ENCODE measurements at places on chromosomes 2 and 18.
A peak's percentile ranks its signal among the peaks of the same experiment; 100 is the strongest.

DNA sequence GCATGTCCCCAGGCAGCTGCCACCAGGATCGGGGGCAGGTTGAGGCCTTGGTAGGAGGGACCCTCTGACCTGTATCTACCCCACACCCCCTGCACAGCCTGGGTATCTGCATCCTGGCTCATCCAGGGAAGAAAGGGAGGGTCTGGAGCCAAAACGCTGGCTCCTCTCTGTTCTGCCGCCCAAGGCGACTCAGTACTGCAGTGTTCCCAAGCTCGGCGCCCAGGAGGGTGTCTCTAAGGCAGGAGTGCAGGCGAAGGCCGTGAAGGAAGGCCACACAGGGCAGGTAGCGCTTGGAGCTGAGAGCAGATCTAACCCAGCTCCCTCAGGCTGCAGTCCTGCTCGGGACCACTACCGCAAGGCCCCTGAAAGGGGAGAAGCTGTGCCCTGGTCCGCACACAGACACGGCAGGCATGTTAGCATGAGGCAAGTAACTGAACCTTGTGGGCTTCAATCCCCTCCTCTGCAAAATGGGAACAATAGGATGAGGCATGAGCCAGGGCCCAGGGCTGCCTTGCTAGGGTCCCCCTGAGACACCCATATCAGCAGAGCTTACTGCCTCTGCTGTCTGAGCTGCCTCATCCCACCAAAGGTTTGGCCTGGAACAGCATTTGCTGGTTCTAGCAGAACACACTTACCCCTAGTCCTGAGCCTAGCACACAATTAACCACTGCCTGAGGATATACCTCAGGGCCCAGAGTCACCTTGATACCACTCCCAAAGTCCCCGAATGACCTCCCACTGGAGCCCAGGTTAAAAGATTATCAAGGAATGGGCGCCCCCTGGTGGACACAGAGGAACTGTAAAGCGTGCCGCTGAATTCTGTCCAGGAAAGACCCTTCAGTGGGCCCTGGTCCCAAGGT lies 6.5 kb downstream of the PTMA start:
- DNase-seq = no peak

DNA sequence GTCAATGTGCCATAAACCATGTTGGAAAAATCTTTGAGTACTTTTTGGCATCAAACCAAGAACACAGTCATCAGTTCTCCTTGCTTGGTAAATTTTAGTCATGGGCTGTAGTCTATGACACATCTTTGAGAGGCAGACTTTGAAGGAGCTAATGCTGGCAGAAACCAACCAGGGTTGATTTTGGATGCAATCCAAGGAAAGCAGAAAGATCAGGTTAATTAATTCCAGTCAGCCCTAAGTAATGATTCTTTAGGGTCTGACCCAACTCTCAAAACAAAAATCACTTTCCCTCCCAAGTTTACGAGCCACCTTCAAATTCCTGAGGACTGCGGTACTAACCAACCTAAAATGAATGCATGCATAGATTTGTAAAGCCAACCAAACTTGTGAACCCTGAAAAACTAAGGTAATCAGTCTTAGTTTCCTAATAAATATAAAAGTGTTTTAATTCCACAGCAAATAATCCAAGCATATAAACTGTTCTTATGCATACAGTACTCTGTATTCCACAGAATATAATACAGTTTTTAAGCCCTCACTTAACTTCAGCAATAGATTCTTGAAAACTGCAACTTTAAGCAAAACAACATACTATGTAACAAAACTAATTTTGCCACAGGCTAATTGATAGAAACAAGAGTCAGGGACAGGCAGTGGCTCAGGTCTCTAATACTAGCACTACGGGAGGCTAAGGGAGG lies 22.0 kb downstream of the AP1S3 start:
- DNase-seq = peak; percentile 43

DNA sequence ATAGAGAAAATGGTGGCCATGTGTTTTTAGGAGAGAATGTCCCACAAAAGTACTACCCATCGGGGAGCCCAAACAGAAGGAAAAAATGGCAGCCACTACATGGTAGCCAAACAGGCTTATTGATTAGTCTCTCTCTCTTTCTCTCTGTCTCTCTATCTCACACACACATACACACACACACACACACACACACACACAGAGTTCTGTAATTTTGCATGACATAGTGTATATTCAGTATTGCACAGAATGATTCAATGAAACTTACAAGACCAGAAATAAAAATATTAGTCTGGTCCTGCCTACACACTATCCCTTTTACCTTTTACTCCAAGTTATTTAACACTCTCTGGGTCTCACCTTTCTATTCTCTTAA lies 124.8 kb upstream of the SLC39A10 start:
- DNase-seq = no peak

DNA sequence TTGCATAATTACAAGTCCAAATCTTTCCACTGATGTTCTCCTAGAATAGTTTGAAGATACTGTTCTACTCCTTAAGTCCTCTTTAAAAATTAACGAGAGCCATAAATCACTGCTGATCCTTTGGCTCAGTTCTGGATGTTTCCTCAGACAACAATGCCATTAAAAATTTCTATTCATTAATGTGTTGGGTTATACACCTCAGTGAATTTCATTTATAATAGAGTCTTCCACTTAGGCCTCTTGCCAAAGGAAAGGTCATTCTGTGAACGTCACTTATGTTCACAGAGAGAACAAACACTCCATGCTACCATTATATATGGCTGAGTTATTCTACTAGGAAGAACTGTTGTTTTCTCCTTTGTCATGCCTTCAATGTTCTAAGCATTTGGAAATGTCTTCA lies 1472.3 kb upstream of the CELF4 start:
- no peak for DNase-seq

DNA sequence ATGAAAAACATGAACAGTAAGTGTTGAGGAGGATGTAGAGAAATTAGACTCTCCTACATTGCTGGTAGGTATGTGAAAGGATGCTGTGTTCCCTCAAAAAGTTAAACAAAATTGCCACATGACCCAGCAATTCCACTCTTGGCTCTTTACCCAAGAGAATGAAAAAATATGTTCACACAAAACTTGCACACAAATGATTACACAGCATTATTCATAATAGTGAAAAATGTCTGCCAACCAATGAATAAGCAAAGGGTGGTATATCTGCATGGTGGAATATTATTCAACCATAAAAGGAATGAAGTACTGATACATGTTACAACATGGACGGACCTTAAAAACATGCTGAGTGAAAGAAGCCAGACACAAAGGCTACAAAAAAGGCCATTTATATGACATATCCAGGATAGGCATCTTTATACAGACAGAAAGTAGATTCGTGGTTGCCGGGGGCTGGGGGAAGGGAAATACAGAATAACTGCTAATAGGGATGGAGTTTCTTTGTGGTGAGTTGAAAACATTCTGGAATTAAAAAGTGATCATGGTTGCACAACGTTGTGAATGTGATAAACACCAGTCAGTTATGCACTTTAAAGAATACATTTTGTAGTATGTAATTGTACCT lies 85.4 kb upstream of the MYO3B start:
- no peak for DNase-seq

- DNase-seq = no peak
Observed at GRCh38 chr2:123840016-123840415, 185.1 kb upstream of the CNTNAP5 start.

DNA sequence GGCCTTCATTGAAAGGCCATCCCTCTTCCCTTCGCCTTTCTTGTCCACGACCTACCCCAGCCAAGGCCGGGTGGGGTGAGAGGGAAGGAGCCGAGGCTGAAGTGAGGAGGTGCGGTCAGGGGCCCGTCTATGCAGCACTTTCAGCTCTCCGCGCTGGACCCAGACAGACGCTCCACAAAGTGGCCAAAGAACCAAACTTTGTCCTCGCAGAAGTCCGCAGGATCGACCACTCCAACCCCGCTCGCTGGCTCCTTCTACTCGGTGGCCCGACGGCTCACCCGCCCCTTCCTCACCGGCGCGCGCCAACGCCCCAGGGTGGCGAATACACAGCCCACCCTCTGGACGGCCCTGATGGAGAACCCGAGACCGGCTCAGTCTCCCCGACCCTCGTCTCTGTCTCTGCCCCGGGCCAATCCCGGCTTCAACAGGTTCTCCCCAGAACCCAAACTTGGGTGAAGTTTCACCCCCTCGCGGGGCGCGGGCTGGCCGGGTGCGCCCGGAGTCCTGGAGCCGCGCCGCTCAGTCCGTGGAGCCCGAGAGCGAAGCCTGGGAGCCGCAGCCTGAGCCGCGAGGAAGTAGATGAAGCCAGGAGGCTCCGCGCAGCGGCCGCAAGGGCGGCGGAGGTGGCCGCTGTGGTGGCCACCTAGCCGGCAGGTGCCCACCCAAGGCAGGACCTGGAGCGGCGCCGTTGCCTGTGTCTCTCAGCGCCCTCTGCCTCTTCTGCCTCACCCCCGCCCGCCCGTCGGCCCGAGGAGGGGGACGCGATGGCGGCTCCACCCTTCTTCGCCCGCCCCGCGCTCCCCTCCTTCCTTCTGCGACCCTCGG lies 26.7 kb upstream of the ALPP start:
- no peak for DNase-seq

- DNase-seq = peak; percentile 47
Observed at GRCh38 chr18:35348001-35348400, 3.8 kb upstream of the ZNF24 start.

DNA sequence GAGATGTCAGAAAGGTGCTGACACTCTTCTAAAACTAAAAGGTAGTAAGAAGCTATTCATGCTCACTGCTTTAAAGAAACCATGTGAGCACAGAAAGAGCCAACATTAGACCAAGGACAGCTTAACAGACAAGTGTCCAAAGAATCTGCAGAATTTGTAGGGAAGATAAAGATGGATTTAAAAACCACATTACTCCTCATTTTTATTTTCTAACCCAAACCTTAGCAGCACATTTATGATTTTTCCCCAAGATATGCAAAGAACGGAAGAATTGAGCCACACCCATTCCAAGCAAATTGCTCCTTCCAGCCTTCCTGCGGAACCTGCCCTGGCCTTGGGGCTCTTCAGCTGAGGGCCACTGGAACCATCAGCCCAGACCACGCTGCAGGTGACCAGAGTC lies 26.9 kb downstream of the MBP start:
- no peak for DNase-seq

- no peak for DNase-seq
Observed at GRCh38 chr2:237708961-237709360, 81.6 kb downstream of the LRRFIP1 start.

DNA sequence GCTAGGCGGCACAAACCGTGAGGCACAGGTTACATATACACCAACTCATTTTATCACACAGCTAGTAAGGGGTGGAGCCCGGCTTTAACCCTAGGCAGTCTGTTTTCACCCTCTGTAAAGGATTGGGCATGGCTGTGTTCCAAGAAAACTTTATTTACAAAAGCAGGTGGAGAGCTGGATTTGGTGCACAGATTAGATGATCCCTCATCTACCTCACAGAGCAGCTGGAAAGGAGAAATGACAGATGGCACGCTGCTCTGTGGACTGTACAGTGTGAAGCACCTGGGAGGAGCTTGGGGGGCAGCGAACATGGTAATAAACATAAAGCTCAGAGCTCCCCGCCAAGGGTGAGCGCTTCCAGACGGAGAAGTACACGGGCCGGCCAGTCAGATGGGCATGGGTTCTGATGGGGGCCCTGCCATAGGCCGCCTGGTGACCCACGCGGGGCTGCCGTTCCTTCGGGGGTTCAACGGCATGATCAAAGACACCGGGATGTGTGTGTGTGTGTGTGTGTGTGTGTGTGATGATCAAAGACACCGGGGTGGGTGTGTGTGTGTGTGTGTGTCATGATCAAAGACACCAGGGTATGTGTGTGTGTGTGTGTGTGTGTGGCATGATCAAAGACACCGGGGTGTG lies 862 bp upstream of the TMEM177 start:
- no peak for DNase-seq

GRCh38 chr2:150047620-150048222 lies 439.7 kb downstream of the RND3 start:
- DNase-seq = no peak

- no peak for DNase-seq
Observed at GRCh38 chr2:216571178-216571908, 61.9 kb upstream of the IGFBP2 start.

- DNase-seq = no peak
Observed at GRCh38 chr2:241863536-241863954, 4.9 kb upstream of the PDCD1 start.

DNA sequence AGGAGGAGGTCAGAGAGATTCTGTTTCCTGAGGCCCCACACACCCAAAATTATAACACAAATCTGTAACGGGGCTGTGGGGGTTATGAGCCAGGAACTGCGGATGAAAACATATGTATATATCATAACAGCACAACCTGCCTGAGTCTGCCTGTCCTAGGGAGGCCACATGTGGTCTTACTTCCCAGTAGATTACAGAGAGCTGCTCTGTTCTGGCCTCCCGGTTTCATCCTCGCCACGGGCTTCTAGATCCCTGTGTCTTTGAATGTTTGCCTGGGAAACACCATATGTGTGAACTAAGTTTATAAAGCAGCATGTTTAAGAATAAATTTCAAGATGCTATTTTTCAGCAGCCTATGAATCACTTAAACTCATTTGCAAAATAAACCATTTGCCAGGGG lies 124.0 kb downstream of the TMEM200C start:
- no peak for DNase-seq

GRCh38 chr18:78736015-78736690 lies 243.5 kb upstream of the SALL3 start:
- no peak for DNase-seq

DNA sequence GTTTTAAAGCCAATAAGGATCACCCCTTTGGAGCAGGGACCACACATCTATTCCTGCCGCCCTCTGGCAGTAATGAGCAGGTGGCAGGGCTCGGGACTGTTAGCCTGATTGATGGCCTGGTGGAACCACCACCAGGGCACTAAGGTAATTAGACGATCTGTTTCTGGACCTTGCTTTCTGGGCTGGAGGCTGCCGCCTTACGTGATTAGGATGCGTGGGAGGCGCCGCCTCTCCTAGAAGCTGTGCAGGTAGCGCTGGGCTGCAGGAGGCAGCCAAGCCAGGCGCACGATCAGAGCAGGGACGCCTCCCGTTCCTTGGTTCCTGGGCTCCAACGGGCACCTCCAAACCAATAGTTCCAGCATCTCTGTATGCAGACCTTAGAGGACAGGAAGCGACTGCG lies 242.6 kb upstream of the RAB12 start:
- no peak for DNase-seq

DNA sequence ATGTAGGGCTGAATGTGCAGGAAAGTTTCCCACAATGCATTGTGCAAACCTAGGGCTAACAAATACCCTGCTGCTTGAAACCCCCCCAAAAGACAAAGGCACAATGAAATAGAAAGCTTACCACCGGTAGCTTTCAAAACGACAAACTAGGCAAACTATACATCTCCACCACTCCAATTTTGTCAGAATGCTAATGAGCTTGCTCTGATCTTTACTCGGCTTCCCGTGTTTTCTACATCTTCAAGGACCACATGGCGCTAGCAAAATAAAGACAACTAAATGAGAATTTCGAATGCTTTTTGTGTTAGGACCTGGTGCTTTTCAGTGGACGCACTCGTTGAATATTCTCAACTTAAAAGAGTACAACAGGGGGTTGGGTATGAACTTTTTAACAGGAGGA lies 37.2 kb upstream of the OTX1 start:
- DNase-seq = no peak

GRCh38 chr2:232058063-232058877 lies 96.8 kb downstream of the DIS3L2 start:
- no peak for DNase-seq

All from MG63 (cell line).